Activated CD4-positive, alpha-beta T cell treated with anti-CD3 and anti-CD28 coated beads, Interleukin-2, Interleukin-6, amounts not matched to agents 100 ng/mL and 50 ng/mL, durations not matched to agents 16 hours and 8 hours (primary cell): ENCODE measurements at places on chromosomes 16 and 17.
A peak's percentile ranks its signal among the peaks of the same experiment; 100 is the strongest.

DNA sequence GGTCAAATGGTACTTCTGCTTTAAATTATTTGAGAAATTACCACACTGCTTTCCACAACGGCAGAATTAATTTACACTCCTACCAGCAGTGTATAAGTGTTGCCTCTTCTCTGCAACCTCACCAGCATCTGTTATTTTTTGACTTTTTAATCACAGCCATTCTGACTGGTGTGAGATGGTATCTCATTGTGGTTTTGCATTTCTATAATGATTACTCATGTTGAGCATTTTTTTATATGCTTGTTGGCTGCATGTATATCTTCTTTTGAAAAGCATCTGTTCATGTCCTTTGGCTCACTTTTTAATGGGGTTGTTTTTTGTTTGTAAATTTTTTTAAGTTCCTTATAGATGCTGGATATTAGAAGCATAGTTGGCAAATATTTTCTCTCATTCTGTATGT is 446.7 kb downstream of the PMP22 start:
- DNase-seq, result peak; percentile 4

- DNase-seq, result no peak
These were observed 161.3 kb downstream of the AATF start for GRCh38 chr17:37109731-37110710.

GRCh38 chr17:9811086-9811485 is 10.8 kb downstream of the GSG1L2 start:
- no peak for DNase-seq

DNA sequence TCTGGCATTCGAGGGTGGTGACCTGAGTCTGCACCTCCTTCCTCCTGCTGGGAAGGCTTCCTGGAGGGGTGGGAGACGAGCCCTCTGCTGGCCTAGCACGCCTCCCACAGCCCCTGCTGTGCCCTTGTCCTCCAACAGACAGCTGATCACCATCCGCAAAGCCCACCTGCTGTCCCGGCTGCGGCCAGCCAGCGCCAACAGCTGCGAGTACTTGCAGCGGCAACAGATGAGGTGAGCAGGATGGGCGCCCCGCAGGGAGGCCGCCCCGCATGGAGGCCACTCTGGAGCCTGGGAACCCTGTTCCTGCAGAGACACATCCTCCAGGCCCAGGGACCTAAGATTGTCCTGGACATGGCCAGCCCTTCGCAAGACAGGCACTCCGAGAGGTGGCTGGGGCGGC is 21.6 kb downstream of the UBALD1 start:
- no peak for DNase-seq

DNA sequence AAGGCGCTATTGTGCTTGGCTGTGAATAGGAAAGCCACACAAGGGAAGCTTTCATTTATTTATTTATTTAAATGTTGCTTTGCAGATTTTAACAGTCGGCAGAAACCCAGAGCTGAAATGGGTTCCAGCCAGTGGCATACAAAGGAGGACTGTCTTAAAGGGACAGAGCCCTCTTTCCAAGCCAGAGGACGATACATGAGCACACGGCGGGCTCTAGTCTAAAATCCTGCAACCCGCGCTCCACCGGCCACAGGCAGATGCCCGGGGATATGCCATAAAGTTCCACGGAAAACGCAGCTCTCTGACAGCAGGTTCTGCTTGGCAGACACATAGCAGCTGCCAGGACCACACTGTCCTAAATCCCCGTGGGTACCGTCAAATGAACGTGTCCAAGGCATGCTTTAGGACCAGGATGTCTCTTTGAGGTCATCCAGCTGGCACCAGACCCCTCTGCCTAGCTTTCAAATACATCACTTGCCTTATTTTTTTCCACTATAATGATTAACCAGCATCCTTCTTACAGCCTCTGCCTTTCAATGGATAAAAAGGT is 64.6 kb downstream of the CYTH1 start:
- DNase-seq, result no peak

GRCh38 chr17:29018788-29019474 is 13.1 kb upstream of the SEZ6 start:
- no peak for DNase-seq

GRCh38 chr17:21194226-21194625 is 19.7 kb downstream of the TMEM11 start:
- DNase-seq, result no peak

DNA sequence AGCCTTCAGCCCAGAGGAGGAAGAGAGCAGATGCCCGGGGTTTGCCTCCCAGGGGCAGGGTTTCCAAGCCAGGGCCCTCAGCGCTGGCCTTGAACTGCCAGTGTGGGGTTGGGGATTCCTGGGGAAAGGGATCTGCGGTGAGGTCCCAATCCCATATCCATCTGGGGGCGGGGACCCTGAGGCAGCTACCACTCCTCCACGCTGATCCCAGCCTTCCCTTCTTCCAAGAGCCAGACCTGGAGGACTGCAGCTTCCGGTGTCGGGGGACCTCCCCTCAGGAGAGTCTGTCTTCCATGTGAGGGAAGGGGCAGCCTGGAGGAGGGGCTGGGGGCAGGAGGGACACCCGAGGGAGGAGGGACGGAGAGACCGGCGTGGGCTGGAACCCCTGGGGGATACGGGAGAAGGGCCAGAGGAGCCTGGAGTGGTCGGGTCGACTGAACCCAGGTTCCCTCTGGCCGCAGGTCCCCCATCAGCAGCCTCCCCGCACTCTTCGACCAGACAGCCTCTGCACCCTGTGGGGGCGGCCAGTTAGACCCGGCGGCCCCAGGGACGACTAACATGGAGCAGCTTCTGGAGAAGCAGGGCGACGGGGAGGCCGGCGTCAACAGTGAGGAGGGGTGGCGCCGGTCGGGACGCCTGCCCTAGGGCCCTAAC is 10.7 kb upstream of the CISD3 start:
- DNase-seq, result no peak

GRCh38 chr16:15907863-15908478 is 19.6 kb upstream of the CEP20 start:
- DNase-seq, result peak; percentile 30

- peak; percentile 67 for DNase-seq
These were observed at the start of gene THRA for GRCh38 chr17:40062329-40063186. Gene THRA, plus strand, starts transcription at chr17:40062965. Its CDS starts 11,524 bp downstream, at chr17:40074489.
